ENCODE measurements at places on chromosomes 6 and 20. TPM values are rescaled to one million over a fixed set of nuclear protein-coding genes. Genes with fewer than 3 reads are reported as not detected.

DNA sequence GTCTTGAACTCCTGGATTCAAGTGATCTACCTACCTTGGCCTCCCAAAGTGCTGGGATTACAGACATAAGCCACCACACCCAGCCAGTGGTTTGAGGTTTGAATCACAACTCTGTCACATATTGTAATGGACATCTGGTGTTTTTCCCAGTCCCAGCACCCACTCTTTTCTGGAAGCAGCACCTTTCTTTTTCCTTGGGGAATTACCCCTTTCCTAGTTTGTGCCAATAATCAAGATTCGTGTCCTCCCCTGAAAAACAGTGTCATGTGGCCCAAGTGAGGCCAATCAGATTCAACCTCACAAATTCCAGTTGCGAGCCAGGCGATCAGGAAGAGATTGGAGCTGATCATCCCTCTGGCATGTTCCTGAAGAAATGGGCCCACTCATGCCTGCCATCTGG, 71.7 kb upstream of the SGK1 start:
- H3K4me1 ChIP-seq: peaks cover 9% of the 10 kb centered on the region
- H3K36me3 ChIP-seq: no peaks in the 10 kb centered on the region
- H3K4me3 ChIP-seq: no peak overlapping the region
- DNase-seq: no peak

GRCh38 chr6:290111-290922, 2.0 kb upstream of the DUSP22 start:
- H3K27ac ChIP-seq: no peak overlapping the region
- H3K4me1 ChIP-seq: peaks cover 14% of the 10 kb centered on the region
- DNase-seq: no peak
- H3K4me3 ChIP-seq: no peak overlapping the region
- no peaks in the 10 kb centered on the region for H3K36me3 ChIP-seq

GRCh38 chr6:162618448-162619002, 109.0 kb downstream of the PRKN start:
- no peak for DNase-seq
- H3K27me3 ChIP-seq: no peaks in the 10 kb centered on the region
- no peak overlapping the region for H3K4me3 ChIP-seq
- no peaks in the 10 kb centered on the region for H3K4me1 ChIP-seq

GRCh38 chr6:125989631-125990030, 3.3 kb downstream of the TRMT11 start:
- peaks cover 20% of the 10 kb centered on the region for H3K4me1 ChIP-seq
- no peak overlapping the region for H3K4me3 ChIP-seq

- DNase-seq: no peak
- no peaks in the 10 kb centered on the region for H3K27me3 ChIP-seq
- no peaks in the 10 kb centered on the region for H3K36me3 ChIP-seq
- no peak overlapping the region for H3K27ac ChIP-seq
- no peaks in the 10 kb centered on the region for H3K4me1 ChIP-seq
These were observed 117.4 kb downstream of the ASCC3 start for GRCh38 chr6:100763617-100764241.

DNA sequence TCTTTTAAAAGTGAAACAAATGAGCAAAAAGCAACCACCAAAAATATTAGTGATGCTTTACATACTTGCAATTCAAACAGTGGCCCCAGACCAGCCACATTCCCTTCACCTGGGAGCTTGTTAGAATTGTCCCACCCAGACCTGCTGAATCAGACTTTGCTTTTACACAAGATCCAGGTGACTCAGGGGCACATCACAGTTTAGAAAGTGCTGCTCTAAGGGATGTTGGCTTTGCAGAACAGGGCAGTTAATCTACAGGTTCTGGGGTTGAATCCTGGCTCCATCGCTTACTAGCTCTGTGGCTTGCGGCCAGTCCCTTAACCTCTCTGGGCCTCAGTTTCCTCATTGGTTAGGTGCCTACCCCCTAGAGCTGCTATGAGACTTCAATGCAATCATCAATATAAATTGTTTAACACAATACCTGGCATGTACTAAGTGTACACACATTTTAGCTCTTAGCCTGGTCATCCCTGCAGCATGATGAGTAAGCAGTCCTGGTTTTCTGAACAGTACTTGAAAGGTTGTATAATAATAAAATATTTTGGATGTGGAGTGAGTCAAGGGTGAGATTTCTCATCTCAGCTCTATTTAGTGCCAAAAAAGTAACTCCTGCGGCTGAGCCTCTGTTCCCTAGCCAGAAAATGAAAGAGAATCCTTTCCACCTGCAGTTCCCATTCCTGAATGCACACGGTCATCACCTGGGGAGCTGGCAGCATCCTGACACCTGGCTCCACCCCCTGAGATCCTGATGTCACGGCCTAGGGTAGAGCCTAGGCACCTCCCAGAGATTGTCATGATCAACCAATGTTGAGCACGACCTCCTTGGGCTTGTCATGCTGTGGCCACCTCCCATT, 162.7 kb downstream of the ANKRD60 start:
- H3K27ac ChIP-seq: no peak overlapping the region
- H3K4me1 ChIP-seq: no peaks in the 10 kb centered on the region
- no peaks in the 10 kb centered on the region for H3K27me3 ChIP-seq
- H3K36me3 ChIP-seq: no peaks in the 10 kb centered on the region
- no peak overlapping the region for H3K4me3 ChIP-seq

DNA sequence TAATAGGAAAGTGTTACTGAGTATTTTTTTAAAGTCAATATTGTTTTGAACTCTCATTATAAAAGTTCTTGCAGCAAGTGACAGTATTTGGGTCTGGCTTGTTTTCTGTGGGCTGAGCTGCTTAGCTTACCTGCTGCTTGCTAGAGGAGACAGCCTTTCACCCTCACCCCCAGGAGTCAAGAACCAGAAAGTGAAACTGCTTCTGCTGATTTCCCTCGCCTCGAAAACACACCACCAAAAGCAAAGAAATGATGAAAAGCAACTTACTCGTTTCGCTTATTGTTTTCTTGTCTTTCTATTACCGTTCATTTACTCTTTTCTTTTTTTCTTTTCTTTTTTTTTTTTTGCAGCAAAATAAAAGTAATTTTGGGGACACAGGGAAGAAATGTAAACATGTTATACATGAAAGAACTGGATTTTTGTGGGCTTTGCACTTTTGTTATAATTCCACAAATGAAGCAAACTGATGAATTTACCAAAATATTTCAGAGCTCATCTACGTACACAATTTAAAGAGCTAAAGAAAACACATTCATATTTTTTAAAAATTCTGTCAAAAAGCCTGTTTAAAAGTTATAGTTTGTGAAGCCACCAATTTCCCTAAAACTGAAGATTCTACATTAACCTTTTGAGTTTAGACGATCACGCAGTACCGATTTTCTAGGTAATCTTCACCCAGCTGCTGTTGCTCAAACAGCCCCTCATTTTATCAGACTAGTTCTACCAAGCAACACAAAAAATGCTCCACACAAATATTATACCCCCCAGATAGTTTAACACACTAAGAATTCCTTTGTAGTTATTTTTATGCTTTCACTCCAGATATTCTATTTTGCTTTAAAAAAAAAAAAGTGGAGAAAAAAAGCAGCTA, 1.7 kb downstream of the SCML4 start:
- peak; percentile 20 for DNase-seq
- H3K4me1 ChIP-seq: peaks cover 9% of the 10 kb centered on the region
- H3K36me3 ChIP-seq: no peaks in the 10 kb centered on the region
- no peak overlapping the region for H3K27ac ChIP-seq

DNA sequence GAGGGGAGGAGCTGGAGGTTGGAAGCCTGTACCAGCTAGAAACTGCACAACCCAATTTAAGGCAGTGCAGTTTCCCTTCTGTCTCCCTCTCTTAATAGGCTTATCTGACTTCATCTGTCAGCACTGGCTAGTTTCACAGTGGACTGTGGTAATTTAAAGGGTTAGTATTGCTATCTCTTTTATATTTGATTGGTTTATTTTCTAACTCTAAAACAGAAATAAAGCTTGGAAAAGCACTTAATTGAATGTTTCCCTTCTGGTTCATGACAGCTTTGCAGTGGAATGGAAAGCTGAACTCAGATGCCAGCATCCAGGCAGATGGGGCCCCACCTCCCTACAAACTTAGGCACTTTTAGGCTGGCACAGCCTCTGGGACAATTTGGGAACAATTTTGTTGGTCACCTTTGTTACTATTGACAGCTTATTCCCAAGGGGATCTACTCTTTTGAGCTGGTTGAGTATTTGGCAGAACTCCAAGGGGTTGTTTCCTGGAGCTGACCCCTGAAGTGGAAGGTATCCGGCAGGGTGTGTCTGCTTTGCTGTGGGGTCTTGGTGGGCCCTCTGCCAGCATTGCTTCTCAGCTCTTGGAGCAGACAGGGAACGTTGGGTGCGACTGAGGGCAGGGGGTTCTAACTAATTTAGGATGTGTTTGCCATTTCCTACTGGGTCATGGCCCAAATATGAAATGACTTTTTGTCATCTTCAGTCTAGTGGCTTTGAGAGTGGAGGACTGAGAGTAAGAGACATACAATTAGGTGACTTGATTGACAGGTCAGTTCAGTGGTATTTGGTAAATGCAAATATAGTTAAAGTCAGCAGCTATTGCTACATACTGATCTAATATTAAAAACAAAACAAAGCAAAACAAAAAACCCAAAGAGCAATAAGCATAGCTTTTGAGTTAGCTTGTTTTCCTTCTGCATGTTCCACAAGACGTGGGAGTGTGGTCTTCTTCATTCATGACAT, 9.3 kb downstream of the SH3BGRL2 start:
- DNase-seq: no peak
- H3K4me1 ChIP-seq: peaks cover 44% of the 10 kb centered on the region
- no peaks in the 10 kb centered on the region for H3K36me3 ChIP-seq
- H3K27ac ChIP-seq: peak overlapping the region; percentile 69

- H3K27me3 ChIP-seq: no peaks in the 10 kb centered on the region
- no peak for DNase-seq
- H3K27ac ChIP-seq: no peak overlapping the region
- H3K4me3 ChIP-seq: no peak overlapping the region
These were observed 1201.6 kb upstream of the MAP3K7 start for GRCh38 chr6:91788501-91788900.

DNA sequence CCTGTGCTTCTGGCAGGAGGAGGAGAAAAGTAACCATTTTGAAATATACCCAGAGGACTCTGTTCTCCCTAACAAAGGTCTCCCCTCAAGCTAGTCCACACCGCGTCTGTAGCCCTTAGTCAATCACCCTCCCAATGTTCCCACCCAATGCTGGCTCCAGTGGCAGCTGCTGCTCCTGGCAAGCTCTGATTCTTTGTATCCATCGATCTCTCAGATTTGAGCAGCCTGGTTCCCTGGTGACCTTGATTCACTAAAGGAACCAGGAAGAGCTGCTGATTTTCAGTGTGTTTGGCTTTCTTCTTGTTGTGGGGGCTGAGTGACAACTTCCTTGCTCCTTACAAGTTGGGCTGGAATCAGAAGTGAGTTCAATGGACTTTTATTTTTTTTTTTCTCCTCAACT, 68.5 kb downstream of the FOXC1 start:
- no peak overlapping the region for H3K4me3 ChIP-seq
- no peaks in the 10 kb centered on the region for H3K36me3 ChIP-seq
- no peak for DNase-seq
- no peak overlapping the region for H3K27ac ChIP-seq

The KIAA1755 gene
- 1.6 TPM for total RNA-seq

The LAMA5 gene
- 133 TPM for total RNA-seq

The SLC39A7 gene
- 90.8 TPM for total RNA-seq

The ULBP1 gene
- total RNA-seq: 0.46 TPM
